Kasumi-1 (cell line): ENCODE measurements at places on chromosomes 5 and 9.

GRCh38 chr9:79970146-79970425, 398.3 kb downstream of the TLE4 start:
- no peak for DNase-seq

GRCh38 chr9:71210326-71210725, 88.9 kb upstream of the TRPM3 start:
- DNase-seq = no peak

DNA sequence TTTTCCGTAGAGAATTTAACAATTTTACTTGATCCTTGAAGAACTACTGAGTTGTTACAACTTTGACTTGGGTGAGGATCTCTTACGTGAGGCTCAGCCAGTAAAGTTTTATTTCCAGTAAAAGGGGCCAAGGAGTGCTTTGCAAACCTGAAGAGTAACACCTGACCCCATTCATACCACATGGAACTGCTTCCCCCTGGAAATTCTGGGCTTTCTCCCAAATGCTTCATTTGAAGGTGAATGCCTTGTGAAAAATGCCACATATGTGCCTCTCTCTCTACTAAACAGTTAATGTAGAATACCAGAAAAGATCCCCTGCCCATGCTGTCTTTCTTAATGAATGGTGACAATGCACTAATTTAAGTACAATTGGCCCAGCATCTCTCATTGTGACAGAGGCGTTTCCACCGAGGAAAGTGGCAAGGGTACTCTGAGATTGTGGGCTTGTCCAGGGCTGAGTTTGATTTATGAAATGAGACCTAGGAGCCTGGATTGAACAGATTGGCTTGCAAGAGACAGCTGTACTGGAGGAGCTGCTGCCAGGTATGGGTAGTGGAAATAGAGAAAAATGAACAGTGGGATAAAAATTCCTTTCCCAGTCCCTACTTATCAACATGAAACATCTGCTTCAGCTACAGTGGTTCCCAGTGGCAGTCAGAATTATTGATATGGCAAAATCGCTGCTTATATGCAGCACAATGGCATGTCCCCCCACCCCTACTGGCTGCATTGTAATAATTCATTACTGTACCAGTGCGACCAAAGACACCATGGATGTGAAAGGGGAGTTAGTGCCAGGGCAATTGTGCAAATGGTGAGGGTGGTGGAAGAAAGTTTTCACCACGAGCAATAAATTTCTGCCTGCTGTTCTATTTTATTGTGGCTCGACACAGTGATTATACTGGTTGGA, 843.7 kb upstream of the WWC1 start:
- no peak for DNase-seq

DNA sequence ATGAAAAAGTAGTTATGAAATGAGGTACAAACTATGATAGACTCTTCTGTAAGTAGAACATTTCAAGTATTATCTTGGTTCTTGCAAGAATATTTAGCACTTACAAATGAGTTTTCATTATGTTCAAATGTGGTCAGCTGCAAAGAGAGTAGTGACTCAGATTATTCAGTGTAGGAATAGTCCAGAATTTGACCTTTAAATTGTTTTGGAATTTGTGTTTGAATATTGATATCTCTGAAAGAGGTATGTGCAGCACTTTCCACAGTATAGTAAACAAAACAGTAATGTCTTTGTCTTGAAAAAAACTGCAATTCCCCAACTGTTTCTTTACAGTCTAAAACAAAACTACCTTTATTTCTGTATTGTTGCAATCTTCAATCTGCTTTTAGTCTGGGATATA, 56.1 kb downstream of the WDR70 start:
- no peak for DNase-seq

DNA sequence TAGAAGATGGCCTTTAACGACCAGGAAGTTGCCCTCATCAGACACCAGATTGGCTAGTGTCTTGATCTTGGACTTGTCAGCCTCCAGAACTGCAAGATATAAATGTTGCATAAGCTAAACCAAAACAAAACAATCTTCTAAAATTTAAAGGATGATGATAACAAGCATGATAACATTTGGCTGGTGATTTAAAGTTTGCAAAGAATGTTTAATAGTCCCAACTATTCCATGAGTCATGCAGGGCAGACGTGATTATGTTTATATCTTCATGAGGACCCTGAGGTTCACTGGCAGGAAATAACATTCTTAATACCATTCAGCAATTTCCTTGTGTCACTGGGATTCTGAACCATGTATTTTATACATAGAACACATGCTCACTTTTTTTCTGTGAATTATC, 319.8 kb downstream of the HCN1 start:
- DNase-seq = no peak

- DNase-seq = no peak
Observed at GRCh38 chr5:100890461-100891008, 12.5 kb downstream of the ST8SIA4 start.

GRCh38 chr9:135707252-135708138, 5.5 kb downstream of the KCNT1 start:
- DNase-seq = no peak

DNA sequence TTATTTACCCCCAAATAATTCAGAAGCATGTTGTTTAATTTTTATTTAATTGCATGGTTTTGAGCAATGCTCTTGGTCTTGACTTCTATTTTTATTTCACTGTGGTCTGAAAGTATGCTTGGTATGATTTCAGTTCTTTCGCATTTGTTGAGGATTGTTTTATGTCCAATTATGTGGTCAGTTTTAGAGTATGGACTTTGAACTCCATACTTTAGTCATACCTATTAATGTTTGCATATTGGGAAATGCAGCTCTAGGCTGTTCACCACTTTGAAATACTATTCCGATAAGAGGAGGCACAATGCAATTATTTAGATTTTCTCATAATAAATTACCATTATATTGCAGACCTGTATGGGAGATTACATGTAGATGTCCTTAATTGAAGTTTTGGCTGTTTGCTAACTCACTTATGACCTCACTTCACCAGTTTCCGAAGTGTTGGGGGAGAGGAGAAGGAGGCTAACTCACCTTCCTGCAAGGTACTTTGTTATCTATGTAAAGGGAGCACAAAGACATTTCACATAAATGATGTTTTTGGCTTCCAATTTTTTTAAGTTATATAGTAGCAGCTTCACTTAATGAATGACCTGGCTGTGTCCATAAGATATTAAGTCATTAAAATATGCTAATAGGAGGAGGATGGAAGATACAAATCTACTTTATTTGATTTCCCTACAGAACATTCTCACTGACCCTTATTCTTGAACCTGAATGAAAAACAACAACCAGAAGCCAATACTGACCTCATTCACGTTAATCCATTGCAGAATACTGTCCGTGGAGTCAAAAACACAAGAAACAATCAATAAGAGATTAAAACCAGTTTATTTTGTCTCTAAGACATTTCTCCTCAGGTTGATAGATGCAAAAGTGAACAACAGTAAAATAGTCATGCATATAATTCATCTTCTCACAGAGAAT, 970.3 kb upstream of the ARRDC3 start:
- DNase-seq = no peak

GRCh38 chr5:148972974-148973374, 89.9 kb downstream of the SH3TC2 start:
- DNase-seq = peak; percentile 13

DNA sequence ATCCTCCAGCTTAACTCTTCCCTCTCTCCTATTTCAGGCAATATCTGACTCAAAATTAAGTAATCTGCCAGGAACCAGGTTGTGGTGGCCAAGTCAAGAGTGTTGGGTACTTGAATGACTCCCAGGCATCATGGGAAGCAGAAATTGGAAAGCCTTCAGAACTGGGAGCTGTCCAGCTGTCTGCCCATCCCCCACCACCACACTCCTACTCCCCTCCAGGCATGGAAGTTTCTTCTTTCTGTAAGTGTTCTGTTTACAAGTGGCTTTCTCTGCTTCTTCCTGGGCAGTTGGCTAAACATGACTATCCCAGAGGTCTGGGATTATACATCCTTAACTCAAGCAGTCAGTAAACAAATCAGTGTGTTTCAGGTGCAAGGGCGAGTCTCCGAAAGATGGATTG, 14.6 kb upstream of the PBX3 start:
- no peak for DNase-seq

GRCh38 chr5:67010684-67011409, 185.8 kb downstream of the CD180 start:
- DNase-seq = no peak

- no peak for DNase-seq
Observed at GRCh38 chr5:158770506-158770905, 329.2 kb downstream of the EBF1 start.
